ENCODE measurements at places on chromosomes 6 and 20. TPM values are rescaled to one million over a fixed set of nuclear protein-coding genes. Genes with fewer than 3 reads are reported as not detected.

Gene C20orf144
- 0.21 TPM for polyA plus RNA-seq

Gene MATN4
- 0.13 TPM for polyA plus RNA-seq

Gene SLC26A8
- polyA plus RNA-seq: 0.32 TPM

Gene SLC17A9
- 1.2 TPM for polyA plus RNA-seq

Gene TCEA2
- 72.0 TPM for polyA plus RNA-seq

Gene BTNL2
- polyA plus RNA-seq: 0.16 TPM

Gene CPXM1
- 256 TPM for polyA plus RNA-seq

Gene MCCD1
- 13.6 TPM for polyA plus RNA-seq

Gene NKX2-2
- polyA plus RNA-seq: not detected

Gene GNRH2
- 0.22 TPM for polyA plus RNA-seq

Gene PROKR2
- polyA plus RNA-seq: not detected

Gene GDAP1L1
- polyA plus RNA-seq: 0.21 TPM

Gene SOX4
- polyA plus RNA-seq: 130 TPM

Gene CRIP3
- 3.2 TPM for polyA plus RNA-seq

Gene RSPO3
- polyA plus RNA-seq: 14.4 TPM

Gene LAMP5
- 5.1 TPM for polyA plus RNA-seq

Gene TFAP2C
- 0.81 TPM for polyA plus RNA-seq

Gene BCL2L1
- 82.0 TPM for polyA plus RNA-seq

Gene ID4
- 138 TPM for polyA plus RNA-seq

Gene APOM
- 131 TPM for polyA plus RNA-seq

Gene SCRT2
- 0.06 TPM for polyA plus RNA-seq

Gene LPA
- polyA plus RNA-seq: 0.32 TPM

Data from right renal cortex interstitium (tissue), 3 donors.